ENCODE measurements at places on chromosomes 4 and X. TPM values are rescaled to one million over a fixed set of nuclear protein-coding genes. Genes with fewer than 3 reads are reported as not detected.

The TAF7L gene
- total RNA-seq, result 0.05 TPM

The KLHL4 gene
- total RNA-seq, result 2.7 TPM

The TRAM1L1 gene
- total RNA-seq, result 1.3 TPM

The GC gene
- not detected for total RNA-seq

The CENPE gene
- total RNA-seq, result 1.6 TPM

The CTPS2 gene
- total RNA-seq, result 6.8 TPM

The HS6ST2 gene
- total RNA-seq, result 0.05 TPM

The SPANXA2 gene
- not detected for total RNA-seq

The ARHGEF6 gene
- total RNA-seq, result 4.2 TPM

The SRPK3 gene
- 0.12 TPM for total RNA-seq

The ITIH6 gene
- total RNA-seq, result not detected

The MAGEC1 gene
- total RNA-seq, result not detected

The WDR44 gene
- total RNA-seq, result 10.5 TPM

The EIF1AX gene
- 30.7 TPM for total RNA-seq

The SPRY1 gene
- total RNA-seq, result 413 TPM

The ACOX3 gene
- total RNA-seq, result 28.8 TPM

The PCDH19 gene
- 0.06 TPM for total RNA-seq

The KLHL13 gene
- 0.88 TPM for total RNA-seq

The PAGE2 gene
- not detected for total RNA-seq

The TCP11X2 gene
- total RNA-seq, result not detected

The TMEM47 gene
- 33.0 TPM for total RNA-seq

The CENPVL1 gene
- not detected for total RNA-seq

The CT45A2 gene
- total RNA-seq, result not detected

The ASMT gene
- total RNA-seq, result not detected

The DUSP21 gene
- total RNA-seq, result not detected

The HTN1 gene
- not detected for total RNA-seq

The ART3 gene
- not detected for total RNA-seq

The RUFY3 gene
- 22.5 TPM for total RNA-seq

The CYBB gene
- not detected for total RNA-seq

The SMIM9 gene
- not detected for total RNA-seq

The SEC24B gene
- total RNA-seq, result 17.1 TPM

The TRIM75 gene
- not detected for total RNA-seq

The TLR2 gene
- total RNA-seq, result 0.10 TPM

The CXorf49 gene
- not detected for total RNA-seq

The CLIC2 gene
- total RNA-seq, result 5.2 TPM

The CXCL1 gene
- 54.5 TPM for total RNA-seq

The FMR1NB gene
- not detected for total RNA-seq

The TCEAL1 gene
- total RNA-seq, result 33.1 TPM

The IQSEC2 gene
- 4.4 TPM for total RNA-seq

The RNF150 gene
- 0.25 TPM for total RNA-seq

The LRP2BP gene
- 0.37 TPM for total RNA-seq

The HTR2C gene
- total RNA-seq, result not detected

All from cardiac ventricle fibroblast (primary cell).